Spinal cord (tissue), 10 donors: ENCODE measurements at places on chromosomes 1 and 21. TPM values are rescaled to one million over a fixed set of nuclear protein-coding genes. Genes with fewer than 3 reads are reported as not detected.

The MSH4 gene
- total RNA-seq: 0.44 TPM

The B3GALT5 gene
- 3.1 TPM for total RNA-seq

The FAM72D gene
- total RNA-seq: 1.6 TPM

The IVL gene
- not detected for total RNA-seq

The RNF223 gene
- total RNA-seq: not detected

The TNFSF18 gene
- total RNA-seq: 1.1 TPM

The ZYG11A gene
- total RNA-seq: 0.59 TPM

The DHRS3 gene
- 160 TPM for total RNA-seq

The CD52 gene
- 1.4 TPM for total RNA-seq
